ENCODE measurements at places on chromosomes 16 and 17.

- no peak for DNase-seq
Observed at GRCh38 chr17:73657473-73658116, 13.3 kb upstream of the SDK2 start.

DNA sequence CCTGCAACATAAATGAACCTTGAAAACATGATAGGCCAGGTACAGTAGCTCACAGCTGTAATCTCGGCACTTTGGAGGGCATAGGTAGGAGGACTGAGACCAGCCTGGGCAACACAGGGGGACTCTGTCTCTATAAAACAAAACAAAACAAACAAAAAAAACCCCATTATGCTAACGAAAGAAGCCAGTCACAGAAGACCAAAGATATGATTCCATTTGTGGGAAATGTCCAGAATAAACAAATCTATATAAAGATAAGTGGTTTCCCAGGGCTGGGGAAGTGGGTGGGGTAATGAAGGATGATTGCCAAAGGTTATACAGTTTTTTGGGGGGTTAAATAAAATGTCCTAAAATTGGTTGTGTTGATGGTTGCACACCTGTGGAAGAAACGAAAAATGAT, 36.5 kb upstream of the SIAH1 start:
- DNase-seq: no peak

DNA sequence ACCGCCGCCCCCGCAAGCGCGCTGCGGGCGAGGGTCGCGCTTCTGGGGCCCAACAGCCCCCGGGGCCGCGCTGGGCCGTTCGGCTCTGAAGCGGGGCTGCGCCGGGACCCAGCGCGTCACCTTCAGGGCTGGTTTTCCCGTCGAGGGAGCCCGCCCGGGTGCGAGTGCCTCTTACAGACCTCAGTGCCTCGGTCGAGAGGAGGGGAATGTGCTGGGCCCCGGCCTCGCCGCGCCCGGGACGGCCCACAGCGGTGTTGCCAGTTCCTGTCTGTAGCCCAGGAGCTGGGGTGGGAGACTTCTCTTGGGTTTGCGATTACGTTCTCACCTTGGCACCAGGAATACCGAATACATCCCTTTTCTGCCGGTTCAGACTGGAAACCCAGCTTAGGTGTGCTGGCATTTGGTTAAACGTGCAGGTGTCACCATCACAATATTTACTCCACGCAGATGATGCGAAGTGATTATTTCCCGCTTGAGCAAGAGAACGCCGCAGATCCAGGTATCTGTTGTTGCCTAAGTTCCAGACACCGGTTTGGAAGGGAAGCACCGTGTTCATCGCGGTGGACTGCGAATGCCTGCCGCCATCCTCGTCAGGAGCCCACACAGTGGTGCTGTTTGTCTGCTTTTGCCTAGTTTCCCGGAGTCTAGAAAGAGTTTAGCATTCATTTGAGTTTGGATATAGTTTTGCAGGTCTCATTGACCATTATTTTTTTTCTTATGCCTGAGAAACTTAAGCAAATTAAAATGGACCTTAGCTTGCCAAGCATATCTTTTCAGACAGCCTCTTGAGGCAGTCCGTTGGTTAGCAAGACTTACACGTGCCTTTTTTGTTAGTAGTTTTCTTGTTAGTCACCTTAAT, 914 bp downstream of the MAP1LC3B start:
- DNase-seq: no peak

DNA sequence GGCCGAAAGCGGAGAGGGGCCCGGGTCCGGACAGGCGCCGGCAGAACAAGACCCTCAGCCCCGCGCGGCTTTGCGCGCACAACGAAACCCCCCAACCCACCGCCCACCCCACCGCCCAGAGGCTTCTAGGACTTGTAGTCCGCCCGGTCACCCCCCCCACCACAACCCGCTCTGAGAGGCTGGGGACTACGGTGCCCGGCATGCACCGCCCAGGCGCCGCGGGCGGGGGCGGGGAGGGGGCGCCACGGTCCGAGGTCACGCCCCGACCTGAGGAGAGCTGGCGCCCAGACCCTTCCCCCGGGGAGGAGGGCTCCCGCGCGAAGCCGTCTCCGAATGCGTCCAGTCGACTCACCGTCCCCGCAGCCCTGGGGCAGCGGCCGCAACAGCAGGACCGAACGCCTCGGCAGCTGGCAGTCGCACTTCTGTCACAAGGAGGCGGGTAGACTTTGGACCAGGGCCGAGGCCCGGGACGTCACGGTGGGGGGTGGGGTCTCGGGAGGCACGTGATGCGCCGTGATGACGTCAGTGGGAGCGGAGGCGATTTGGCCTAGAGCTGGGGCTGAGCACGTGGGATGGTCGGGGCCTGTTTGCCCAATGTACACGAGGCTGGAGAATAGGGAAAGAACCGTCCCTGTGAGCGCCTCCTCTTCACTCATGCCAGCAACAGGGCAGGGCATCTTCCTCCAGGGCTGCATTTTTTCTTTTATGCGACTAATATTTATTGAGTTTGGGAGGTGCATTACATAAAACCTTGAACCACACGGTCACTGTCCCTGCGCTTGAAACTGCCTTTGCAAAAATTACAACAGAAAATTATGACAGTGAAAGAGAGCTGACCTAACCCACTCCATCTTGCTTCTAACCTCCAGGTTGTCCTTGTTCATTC, at the start of gene CDIP1:
TSS of gene CDIP1 (minus strand) at position 424 of the 886 bp plus-strand sequence. CDS start 24,643 bp downstream, outside the sequence.
- peak; percentile 45 for DNase-seq

DNA sequence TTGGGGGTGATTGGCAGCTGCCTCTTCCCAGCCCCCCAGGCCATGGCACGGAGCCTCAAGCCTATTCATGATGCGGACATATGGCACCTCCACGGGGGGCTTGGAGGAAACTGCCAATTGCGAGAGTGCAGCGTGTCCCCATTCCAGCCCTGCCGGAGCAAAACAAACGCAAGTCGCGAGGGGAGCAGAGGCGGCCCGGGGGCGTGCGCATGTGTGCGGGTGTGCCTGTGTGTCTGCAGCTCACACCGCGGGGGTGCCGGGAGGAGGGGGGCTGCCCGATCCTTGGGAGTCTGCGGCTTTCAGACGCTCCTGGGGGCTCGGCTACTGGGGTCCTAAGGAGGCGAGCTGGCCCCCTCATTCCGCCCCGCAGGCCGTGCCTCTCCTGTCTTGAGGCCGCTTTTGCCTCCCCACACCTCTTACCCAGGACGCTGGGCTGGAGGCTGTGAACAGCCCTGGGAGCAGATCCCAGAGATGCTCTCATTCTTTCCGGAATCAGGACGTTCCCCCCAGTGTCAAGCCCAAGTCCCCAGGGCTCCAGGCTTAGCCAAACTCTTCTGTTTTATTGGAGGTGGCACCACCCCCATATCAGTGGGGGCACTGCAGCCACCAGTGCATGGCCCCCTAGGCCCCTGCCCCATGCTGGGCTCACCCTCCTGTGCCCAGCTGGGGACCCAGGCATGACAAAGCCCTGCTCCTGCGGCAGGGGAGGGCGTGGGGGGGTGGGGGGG, 29.1 kb downstream of the ENDOV start:
- DNase-seq: no peak

- no peak for DNase-seq
Observed at GRCh38 chr17:42527932-42528331, 8.1 kb upstream of the NAGLU start.

GRCh38 chr17:7146115-7146514, 31.5 kb upstream of the ASGR2 start:
- DNase-seq: no peak

- DNase-seq: no peak
Observed at GRCh38 chr17:28569446-28569845, 1.9 kb downstream of the PIGS start.

- DNase-seq: no peak
Observed at GRCh38 chr17:6480303-6480675, 36.0 kb downstream of the PIMREG start.

GRCh38 chr17:28726226-28726626, at the start of gene TLCD1:
Gene TLCD1, minus strand, starts transcription at chr17:28726233. Its CDS starts 136 bp downstream, at chr17:28726097.
- no peak for DNase-seq

- no peak for DNase-seq
Observed at GRCh38 chr17:82898976-82899514, 59.2 kb upstream of the ZNF750 start.

DNA sequence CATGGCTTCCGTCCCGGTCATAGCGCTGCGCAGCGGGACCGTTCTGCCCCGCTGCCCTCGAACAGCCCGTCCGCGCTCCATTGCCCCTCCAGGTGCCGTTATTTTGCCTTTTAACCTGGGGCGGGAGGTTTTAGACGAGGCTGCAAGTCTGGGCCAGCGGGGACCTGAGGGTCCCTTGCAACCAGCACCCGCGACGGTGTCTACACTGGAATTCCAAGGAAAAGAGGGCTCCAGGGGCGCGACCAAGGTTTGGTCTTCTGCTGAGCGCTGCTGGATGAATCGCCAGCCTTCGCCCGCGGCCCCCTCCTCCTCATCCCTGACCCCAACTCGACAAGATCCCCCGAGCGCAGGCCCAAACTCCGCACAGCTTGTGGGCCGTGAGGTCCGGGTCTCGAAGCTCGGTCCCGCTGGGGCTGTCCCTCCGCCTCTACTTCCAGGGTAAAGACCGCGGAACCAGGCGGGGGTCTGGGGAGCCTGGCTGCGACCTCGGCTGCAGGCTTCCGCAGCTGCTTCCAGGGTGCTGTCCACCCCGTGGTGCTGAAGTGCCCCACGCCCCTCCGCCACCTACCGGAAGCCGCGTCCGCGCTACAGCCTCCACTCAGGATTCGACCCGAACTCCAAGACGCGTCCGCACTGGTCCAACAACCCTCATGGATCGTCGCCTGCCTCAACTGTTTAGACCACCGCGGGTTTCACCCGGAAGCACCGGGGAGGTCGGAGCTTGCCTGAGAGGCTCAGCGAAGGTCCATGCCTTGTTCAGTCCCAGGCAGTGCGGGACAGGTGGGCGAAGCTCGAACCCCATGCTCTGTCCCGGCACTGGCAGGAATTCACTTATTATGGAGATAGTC, 10.1 kb upstream of the CA4 start:
- no peak for DNase-seq

DNA sequence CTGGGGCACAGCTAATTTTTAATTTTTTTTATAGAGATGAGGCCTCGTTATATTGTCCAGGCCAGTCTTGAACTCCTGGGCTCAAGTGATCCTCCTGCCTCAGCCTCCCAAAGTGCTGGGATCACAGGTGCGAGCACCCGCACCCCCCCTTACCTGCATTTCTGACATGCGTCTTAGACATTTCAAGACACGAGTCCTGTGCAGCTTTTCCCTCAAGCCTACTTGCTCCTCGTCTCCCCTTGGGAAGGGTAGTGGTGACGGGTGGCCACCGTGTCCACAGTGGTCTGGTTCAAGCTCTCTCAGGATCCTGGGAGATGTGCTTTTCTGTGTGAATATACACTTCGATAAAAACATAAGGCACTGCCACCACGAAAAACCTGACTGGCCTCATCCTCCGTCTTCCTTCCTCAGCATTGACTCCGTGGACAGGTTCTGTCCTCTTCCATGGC, 9.6 kb downstream of the CANT1 start:
- DNase-seq: no peak

- DNase-seq: no peak
Observed at GRCh38 chr17:57108671-57109392, 23.8 kb downstream of the AKAP1 start.

GRCh38 chr16:30355954-30356308, 823 bp upstream of the CD2BP2 start:
- no peak for DNase-seq

DNA sequence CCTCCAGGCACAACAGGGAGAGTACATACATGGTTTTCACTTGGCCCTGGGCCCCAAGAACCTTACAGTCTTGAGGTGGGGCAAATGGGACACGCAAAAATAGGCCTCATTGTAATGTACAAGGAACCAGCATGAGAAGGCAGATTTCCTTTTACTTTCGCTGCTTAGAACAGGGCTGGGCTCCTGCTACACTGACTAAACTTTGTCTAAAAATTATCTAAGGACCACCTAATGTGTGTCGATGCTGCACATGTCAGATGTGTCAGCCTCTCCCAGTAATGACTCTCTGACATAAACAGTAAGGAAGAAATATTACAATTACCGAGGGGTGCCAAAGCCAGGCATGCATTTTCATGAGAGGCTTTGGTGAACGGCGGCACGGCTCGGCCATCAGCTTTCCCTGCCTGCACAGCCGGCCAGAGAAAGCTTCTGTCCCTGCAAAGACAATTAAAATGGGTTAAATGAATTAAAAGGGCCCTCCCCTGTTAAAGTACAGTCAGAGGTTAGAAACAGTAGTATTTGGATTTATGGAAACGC, 224.2 kb upstream of the IRX3 start:
- DNase-seq: no peak

DNA sequence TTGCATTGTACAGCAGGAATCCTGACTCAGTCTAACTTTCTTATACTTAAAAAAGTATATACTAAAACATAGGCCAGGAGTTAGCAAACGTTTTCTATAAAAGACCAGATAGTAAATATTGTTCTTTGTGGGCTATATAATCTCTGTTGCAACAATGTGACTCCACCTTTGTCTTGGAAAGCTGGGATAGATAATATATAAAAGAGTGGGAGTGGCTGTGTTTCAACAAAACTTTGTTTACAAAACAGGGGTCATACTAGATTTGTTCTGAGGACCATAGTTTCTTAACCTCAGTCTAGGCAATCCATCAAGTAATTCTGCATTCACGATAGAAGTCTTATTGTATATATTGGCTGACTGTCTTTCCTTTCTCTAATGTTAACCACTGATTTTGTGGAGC, 9.0 kb upstream of the TBC1D3B start:
- DNase-seq: no peak

GRCh38 chr16:87705771-87706277, 60.0 kb downstream of the KLHDC4 start:
- no peak for DNase-seq

GRCh38 chr16:11950388-11950787, 8.5 kb upstream of the NPIPB2 start:
- no peak for DNase-seq

DNA sequence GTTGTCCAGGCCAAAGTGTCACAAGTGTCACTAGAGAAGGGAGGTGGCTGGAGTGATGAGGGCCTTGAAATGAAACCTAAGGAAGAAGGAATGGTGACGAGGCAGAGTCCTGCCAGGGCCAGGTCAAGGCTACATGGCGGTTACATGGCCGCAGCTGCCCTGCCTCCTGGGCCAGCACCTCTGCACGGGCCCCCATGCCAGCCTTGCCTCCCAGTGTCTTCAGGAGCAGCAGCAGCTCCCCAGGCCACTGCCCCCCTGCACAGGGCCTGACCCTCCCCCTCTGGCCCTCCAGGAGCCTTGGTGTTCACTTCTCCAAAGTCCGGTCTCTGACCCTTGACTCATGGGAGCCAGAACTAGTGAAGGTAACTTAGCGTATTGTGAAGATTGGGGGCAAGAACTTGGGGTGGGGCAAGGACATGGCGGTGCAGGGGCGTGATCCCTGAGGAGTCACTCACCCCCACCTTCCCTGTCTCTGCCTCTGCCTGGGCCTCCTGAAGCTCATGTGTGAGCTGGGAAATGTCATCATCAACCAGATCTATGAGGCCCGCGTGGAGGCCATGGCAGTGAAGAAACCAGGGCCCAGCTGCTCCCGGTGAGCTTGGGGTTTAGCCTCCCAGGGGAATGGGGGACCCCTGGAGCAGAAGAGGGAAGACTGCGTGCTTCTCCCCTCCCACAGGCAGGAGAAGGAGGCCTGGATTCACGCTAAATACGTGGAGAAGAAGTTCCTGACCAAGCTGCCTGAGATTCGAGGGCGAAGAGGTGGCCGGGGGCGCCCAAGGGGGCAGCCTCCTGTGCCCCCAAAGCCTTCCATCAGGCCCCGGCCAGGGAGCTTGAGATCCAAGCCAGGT, 4.1 kb upstream of the KCTD11 start:
- DNase-seq: no peak
